Fibroblast of skin of left biceps (primary cell): ENCODE measurements at places on chromosomes 5 and 9.

DNA sequence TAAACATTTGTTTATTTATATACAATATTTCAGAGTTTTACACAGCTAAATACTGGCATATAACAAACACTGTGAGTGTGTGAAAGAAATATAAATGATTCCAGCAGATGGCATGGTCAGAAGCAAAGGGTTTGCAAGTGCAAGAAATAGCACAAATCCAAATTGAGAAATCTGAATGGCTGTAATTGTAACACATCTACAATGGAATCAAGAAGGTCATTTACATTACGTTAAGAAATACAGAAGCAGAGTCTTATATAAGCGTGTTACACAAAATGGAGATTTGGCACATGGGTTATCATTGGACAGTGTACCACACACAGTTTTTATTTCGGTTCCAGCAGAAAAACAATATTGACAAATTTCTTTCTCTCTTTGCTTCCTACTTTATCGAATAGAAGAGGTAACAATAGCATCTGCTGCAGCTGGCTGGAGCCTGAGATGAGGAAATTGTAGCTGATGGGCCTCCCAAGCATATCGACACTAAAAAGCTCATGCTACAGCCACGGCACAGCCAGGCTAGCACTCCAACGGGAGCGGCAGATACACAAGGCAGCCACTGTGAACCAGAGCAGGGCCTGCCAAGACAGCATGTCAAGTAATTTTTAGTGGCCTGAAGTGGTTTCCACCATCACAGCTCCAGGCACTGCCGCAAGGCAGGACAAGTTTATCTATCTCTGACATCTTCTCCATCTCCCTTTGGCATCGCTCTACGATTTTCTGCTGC lies 564.6 kb upstream of the DMAC1 start:
- no peak for DNase-seq

- no peak for DNase-seq
Measured at GRCh38 chr5:54792611-54793404, 192.6 kb downstream of the ESM1 start.

GRCh38 chr9:113215132-113215531 lies 5.9 kb downstream of the FKBP15 start:
- DNase-seq = no peak

GRCh38 chr5:83368319-83368718 lies 103.2 kb upstream of the VCAN start:
- DNase-seq = peak; percentile 58

GRCh38 chr5:90119531-90119971 lies 290.0 kb downstream of the CETN3 start:
- peak; percentile 43 for DNase-seq

- DNase-seq = no peak
Measured at GRCh38 chr9:112439825-112440224, 46.8 kb upstream of the KIAA1958 start.

DNA sequence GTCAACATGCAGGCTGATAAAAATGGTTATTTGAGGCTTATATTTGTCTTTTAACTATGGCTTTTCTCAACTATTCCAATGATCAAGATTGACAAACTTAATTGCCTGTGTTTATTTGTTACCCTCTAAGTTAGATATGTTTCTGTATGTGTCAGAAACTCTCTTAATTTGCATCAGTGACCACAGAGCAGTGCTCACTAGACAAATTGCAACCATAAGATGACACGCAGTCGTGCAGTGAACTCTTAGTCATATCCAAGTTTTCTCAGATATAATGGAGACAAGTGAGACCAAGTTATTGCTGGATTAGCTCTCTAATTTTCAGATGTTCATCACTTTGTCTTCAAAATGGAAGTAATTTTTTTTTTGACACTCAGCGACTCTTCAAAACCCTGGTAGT lies 342.2 kb upstream of the RFX3 start:
- DNase-seq = no peak

GRCh38 chr5:145776886-145777285 lies 58.3 kb downstream of the PRELID2 start:
- DNase-seq = no peak

DNA sequence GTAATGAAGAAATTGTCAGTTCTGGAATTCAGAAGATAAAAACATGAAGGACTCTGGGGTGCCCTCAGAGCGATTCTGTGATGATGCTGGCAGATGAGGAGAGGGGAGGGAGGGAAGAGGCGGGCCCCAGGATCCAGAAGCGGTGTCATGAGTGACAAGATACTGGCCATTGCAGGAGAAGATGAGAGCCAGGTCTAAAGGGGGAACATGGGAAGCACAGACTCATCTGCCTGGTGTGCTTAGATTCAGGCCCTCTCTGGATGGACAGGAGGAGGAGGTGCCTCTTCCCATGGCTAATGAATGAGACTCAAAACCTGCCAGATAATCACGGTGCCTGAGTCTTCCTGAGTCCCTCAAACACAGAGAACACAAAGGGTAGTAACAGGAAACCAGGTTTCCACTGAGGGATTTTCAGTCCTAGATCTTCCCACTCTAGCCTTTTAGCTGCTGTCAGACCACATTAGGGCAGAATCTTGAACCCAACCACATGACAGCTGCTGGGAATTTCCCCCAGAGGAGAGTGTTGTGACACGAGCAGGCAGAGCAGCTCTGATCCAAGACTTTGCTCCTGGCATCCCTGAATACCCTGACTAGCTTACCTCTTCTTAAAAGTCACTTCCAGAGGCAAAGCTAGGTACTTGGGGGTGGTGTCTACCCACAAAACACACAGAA lies 28.2 kb upstream of the HSPA9 start:
- DNase-seq = no peak

DNA sequence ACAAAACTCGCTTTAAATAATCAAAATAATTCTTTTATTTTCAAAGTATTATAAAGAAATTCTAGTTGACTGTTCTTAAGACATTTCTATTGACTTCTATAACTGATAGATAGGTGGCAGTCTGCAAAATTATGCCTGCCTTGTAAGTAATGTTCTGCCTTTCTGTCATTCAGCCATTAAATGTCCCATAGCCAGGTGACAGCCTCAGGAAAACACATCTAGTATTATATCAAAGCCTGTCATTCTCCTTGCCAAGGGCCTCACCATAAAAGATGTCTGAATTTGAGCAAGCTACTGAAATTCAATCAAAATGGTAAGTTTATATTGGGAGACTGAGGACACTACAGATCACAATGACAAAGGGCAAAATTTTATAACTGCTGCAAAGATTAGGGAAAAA lies 170.4 kb upstream of the COX7C start:
- no peak for DNase-seq

DNA sequence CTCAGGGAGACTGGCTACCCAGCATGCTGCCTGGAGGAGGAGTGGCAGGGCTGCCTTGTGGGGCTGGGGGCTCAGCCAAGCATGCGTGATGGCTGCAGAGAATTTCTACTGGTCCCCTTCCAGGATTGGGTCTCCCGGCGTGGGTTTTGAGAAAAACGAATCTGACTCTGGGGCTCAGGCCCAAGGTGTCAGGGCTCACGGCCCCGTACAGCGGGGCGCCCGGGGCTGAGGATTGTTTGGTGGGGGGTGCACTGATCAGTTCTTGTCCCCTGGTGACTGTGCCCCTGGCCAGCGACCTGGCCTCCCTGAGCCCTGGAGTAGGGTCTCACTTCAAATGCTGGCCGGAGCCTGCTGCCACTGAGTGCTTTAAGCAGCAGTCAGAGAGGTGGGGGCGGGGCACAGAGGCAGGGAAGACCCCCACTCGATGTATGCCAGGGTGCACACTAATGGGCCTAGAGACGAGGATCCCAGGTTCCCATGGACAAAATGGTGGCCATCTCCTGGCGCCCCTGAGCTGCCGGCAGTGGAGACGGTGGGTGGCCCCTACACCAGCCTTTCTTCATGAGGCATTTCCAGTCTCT lies 45.5 kb upstream of the RNU6ATAC start:
- DNase-seq = no peak

GRCh38 chr5:164336906-164337305 lies 831.5 kb downstream of the MAT2B start:
- DNase-seq = peak; percentile 54

DNA sequence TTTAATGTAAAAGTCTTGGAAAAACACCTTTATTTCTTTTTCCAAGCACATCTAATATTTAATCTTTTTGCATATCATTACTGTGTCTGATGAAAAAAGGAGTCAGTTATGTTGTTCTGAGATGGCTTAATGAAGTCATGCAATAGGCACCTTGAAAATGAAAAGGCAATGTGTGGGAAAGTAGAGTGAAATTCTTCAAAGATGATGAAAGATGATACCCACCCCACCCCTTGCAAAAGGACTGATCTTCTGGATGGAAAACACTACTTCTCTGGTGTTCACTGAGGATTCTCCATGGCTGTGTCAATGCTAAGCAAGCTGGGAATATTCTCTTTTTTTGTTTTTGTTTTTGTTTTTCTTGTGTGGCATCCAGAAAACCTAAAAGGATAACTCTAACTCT lies 47.9 kb upstream of the TRPC7 start:
- DNase-seq = no peak

DNA sequence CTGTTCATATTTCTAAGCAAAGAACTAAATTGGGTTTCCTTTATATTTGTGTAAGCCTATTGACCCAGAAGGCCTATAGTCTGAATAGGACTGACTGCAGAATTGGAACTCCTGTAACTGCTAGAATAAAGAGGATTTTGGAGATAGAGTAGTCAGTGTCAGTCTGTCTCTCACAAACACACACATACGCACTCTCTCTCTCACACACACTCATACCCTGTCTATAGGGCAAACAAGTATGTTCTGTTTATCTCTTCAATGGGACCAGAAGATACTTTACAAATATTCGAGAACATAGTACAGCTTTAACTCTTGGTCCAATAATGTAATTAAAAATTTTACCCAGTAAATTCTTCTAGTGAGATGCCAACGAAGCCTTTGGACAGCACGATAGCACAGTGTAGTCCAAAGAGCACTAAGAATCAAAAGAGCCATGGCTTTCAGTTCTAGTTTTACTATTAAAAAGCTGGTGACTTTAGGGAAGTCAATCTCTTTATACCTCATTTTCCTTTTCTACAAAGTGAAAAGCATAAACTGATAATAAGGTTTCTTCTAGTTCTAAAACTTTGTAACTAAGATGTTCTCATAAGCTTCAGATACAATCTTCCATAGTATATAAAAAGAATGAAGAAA lies 19.3 kb downstream of the ABHD17B start:
- no peak for DNase-seq

DNA sequence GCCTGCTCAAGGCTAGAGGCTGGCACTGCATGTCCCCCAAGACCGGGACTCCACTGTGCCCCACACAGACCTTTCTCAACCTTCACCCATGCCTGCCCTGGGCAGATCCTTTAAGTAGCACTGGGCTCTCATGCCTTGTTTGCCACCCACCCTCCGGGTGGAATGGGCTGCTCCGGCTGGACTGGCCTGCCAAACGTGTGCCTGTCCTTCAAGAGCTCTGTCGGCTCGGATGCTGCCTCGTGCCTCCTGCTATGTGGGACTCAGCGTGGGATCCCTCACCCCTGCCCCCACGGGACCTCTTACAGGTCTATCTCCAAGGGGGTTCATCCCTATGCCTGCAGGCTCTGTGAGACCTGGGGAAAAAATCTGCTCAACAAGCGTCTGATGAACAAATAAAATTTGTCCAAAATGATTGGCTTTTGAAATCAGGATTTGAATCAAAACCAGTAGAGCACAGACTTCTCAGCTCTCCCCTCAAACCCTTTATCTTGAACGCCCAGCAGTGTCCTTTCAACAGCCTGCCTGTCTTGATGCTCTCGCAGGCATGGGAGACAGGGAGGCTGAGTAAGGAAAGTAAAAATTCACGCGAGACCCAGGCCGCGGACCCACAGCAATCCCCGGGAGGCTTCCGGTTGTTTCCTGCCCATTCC lies 56.3 kb downstream of the CRB2 start:
- DNase-seq = no peak

DNA sequence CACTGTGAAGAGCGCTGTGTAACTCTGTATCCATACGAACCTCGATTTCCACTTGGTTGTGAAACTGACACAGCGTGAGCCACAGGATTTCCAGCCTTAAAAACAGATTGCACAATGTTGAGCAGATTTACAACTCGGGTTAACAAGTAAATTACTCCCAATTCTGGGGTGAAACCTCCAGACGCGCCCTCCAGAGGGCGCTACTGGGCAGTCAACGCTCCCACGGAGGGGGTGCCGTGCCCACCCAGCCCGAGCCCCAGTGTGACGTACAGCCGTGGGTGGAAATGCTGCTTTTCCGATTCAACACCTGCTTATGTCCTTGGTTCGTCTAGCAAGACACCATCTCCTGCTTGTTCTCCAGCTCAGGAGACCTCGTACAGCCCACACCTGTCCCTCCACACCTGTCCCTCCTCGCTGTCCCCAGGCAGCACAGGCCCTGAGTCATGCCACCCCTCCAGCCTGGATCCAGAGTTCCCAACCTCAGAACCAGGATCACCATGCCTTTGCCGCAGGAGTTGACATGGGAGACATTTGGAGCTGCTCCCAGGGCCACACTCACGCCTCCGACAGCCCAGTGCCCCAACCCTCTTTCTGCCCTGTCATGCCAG lies 34.4 kb upstream of the SLC6A3 start:
- DNase-seq = peak; percentile 8

DNA sequence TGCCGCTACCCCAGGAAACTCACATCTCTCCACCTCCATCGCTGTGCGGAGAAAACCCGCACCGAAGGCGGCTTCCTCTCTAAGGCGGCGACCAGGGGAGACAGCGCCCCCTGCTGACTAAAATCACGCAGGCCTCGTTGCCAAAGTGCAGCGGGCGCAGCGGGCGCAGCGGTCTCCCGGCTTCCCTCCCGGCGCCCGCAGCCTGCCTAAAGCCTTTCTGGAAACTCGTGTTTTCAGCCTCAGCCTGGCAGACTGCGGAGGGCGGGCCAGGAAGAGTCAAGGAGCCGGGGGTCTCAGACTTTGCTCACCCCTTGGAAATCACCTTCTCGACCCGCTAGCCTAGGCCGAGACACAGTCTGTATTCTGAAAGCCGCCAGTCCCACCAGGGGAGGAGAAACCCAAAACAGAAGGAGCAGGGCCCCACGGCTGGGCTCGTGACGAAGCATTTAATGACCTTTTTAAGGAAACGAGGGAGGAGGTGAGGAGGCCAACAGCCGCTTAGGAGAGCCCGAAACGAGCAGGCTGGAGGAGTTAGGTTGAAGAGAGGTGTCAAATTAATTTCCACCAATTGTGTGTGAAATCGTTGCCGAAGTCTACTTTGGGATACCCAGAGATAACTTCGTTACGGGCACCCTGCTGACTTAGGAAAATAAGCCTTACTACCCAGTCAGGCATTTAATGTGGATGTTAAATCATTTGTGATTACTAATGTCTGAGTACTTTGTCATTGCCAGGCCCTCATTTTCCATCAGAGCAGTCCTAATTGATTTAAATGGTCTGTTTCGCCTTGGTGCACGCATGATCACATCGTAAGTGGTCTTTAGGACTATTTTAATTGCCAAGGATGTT lies 7.3 kb upstream of the FOXB2 start:
- no peak for DNase-seq

- no peak for DNase-seq
Measured at GRCh38 chr5:100796851-100797250, 106.2 kb downstream of the ST8SIA4 start.

GRCh38 chr5:159671886-159672285 lies 244.4 kb upstream of the ADRA1B start:
- DNase-seq = no peak

- no peak for DNase-seq
Measured at GRCh38 chr9:16575142-16575985, 295.1 kb downstream of the BNC2 start.
